Activated CD8-positive, alpha-beta memory T cell treated with anti-CD3 and anti-CD28 coated beads, Interleukin-2, amount 50 U/mL, for 48 hours (primary cell): ENCODE measurements at places on chromosomes 12 and 14.

- no peak for DNase-seq
Observed at GRCh38 chr14:72745546-72745945, 148.4 kb downstream of the DPF3 start.

- no peak for DNase-seq
Observed at GRCh38 chr12:130952171-130952954, 1.3 kb upstream of the ADGRD1 start.

- no peak for DNase-seq
Observed at GRCh38 chr12:106131676-106132075, 7.1 kb downstream of the NUAK1 start.

GRCh38 chr14:73452341-73453186, 5.8 kb downstream of the NUMB start:
- DNase-seq, result no peak

GRCh38 chr12:55797068-55797467, 20.5 kb downstream of the SARNP start:
- DNase-seq, result no peak

DNA sequence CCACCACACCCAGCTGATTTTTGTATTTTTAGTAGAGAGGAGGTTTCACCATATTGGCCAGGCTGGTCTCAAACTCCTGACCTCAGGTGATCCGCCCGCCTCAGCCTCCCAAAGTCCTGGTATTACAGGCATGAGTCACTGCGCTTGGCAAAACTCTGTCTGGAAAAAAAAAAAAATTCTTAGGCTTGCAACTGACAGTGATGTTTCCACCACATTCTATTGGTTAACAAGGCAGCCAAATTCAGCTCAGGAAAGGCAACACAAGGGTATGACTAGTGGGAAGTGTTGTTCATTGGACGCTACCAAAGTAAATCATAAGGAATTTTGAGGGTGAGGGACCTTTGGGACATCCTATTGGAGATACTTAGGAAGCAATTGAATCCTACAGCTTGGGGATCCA, 2.9 kb upstream of the SBNO1 start:
- no peak for DNase-seq
